ENCODE measurements at places on chromosomes 3 and 15. TPM values are rescaled to one million over a fixed set of nuclear protein-coding genes. Genes with fewer than 3 reads are reported as not detected.
A peak's percentile ranks its signal among the peaks of the same experiment; 100 is the strongest.

- no peaks in the 10 kb centered on the region for H3K4me1 ChIP-seq
- H3K27me3 ChIP-seq, result no peaks in the 10 kb centered on the region
- H3K36me3 ChIP-seq, result peaks cover 16% of the 10 kb centered on the region
- DNase-seq, result no peak
Measured at GRCh38 chr3:170128259-170128976, 53.1 kb downstream of the PHC3 start.

DNA sequence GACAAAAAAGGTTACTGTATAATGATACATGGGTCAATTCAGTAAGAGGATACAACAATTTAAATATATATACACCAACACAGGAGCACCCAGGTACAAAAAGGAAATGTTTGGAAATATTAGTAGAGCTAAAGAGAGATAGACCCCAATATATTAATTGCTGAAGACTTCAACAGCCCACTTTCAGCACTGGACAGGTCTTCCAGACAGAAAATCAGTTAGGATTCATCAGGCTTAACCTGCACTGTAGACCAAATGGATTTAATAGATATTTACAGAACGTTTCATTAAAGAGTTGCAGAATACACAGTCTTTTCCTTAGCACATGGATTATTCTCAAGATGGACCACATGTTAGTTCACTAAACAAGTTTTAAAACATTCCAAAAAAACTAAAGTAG lies 845.9 kb upstream of the GBE1 start:
- H3K4me3 ChIP-seq, result no peak overlapping the region
- H3K4me1 ChIP-seq, result no peaks in the 10 kb centered on the region
- H3K27me3 ChIP-seq, result no peaks in the 10 kb centered on the region
- no peak for DNase-seq
- H3K27ac ChIP-seq, result no peak overlapping the region

The PLA2G4D gene
- not detected for total RNA-seq

The GABRR3 gene
- not detected for total RNA-seq

DNA sequence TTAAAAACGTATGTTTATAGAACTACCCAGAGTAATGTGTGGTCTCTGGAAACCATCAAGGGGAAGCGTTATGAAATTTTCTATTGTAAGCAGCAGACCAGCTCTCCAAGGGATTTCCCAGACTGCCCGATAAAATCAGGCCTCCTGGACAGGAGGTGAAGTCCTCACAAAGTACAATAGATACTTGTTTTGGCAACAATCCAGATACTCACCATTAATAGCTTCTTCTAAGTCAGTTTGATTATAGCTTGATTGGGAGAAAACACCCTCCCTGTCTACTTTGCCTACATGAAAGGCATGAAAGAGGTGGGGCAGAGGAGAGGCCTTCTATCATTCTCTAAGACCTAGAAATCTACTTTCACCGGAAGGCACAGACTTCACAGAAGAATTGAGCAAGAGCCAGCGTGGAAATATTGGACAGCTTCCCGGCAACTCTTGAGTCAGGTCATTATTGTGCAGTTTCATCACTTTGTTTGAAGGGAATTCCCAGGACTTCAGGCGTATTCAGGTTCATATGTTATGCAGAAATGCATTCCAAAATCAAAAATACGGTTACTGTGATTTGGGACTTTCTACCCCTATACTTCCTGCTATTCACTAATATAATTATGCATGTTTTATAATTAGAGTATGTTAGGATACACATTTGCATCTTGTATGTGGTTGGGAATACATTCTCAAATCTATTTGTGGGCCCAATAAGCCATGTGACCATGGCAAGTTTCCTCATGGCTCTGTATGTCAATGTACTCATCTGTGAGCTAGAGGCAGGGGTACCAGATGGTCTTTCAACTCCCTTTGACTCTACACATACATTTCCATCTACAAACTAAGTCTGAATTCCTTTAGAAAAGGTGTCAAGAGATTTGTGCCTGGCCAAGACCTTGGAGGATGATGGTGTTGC lies 103.5 kb downstream of the CD47 start:
- no peaks in the 10 kb centered on the region for H3K27me3 ChIP-seq
- no peak overlapping the region for H3K4me3 ChIP-seq
- no peak overlapping the region for H3K27ac ChIP-seq
- H3K36me3 ChIP-seq, result no peaks in the 10 kb centered on the region

The ERC2 gene
- total RNA-seq, result 24.8 TPM

DNA sequence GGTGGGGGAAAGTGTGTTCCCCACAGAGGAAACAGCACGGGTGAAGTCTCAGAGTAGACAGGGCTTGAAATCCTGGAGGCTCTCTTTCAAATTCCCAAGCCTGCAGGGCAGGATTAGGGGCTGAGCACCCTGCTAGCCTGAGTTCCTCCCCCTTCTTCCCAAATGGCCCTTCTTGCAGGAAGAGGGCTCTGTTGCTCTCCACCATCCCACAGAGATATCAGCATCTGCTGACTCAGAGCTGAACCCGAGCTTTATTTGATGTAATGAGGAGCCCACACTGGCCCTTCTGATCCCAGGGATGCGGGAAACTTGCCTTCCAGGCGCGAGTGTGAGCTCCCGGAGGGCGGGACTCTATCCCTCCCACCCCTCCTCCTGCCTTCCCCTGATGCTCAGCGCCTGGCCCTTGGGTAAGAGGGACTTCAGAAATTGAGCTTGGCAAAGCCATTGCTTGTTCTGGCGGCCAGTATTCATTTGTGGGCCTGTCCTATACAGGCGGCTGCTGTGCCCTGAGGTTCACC lies 1.4 kb upstream of the STRA6 start:
- H3K27me3 ChIP-seq, result no peaks in the 10 kb centered on the region
- peak; percentile 69 for DNase-seq
- peak overlapping the region; percentile 38 for H3K4me3 ChIP-seq
- H3K4me1 ChIP-seq, result peaks cover 50% of the 10 kb centered on the region

GRCh38 chr15:78232951-78233350 lies 1.4 kb downstream of the ACSBG1 start:
- H3K27ac ChIP-seq, result no peak overlapping the region
- H3K27me3 ChIP-seq, result no peaks in the 10 kb centered on the region
- no peak overlapping the region for H3K4me3 ChIP-seq
- H3K4me1 ChIP-seq, result peaks cover 7% of the 10 kb centered on the region
- no peak for DNase-seq

GRCh38 chr15:68218847-68219798 lies 10.4 kb downstream of the CLN6 start:
- H3K4me3 ChIP-seq, result no peak overlapping the region
- H3K36me3 ChIP-seq, result no peaks in the 10 kb centered on the region
- no peaks in the 10 kb centered on the region for H3K4me1 ChIP-seq
- H3K27me3 ChIP-seq, result no peaks in the 10 kb centered on the region
- no peak overlapping the region for H3K27ac ChIP-seq
- no peak for DNase-seq

The MEX3B gene
- 29.5 TPM for total RNA-seq

DNA sequence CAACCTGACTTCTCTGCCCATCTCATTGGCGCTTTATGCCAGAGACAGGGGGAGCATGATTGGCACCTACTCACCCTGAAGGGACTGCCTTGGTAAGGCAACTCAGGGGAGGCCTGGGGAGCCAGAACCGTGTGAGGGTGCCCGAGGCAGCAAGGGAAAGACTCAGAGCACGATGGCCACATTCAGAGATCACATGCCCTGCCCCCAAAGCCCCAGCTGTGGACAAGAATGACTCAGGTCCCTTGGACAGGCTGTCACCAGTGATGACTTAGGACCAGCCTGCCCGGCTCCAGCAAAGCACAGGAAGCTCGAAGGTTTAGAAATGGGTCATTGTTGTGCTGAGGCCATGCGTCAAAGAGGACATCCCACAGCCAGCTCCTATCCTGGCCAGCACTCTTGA lies 49.1 kb upstream of the LIMD1 start:
- H3K36me3 ChIP-seq, result no peaks in the 10 kb centered on the region
- H3K27me3 ChIP-seq, result no peaks in the 10 kb centered on the region
- no peak overlapping the region for H3K4me3 ChIP-seq
- no peak overlapping the region for H3K27ac ChIP-seq
- DNase-seq, result no peak

- no peaks in the 10 kb centered on the region for H3K27me3 ChIP-seq
- H3K36me3 ChIP-seq, result peaks cover 18% of the 10 kb centered on the region
- DNase-seq, result peak; percentile 15
Measured at GRCh38 chr3:40310705-40311104, 1.2 kb downstream of the EIF1B start.

The LRIG1 gene
- 169 TPM for total RNA-seq

- no peak overlapping the region for H3K4me3 ChIP-seq
- no peaks in the 10 kb centered on the region for H3K27me3 ChIP-seq
- no peak for DNase-seq
- no peak overlapping the region for H3K27ac ChIP-seq
- no peaks in the 10 kb centered on the region for H3K4me1 ChIP-seq
- no peaks in the 10 kb centered on the region for H3K36me3 ChIP-seq
Measured at GRCh38 chr15:62515696-62516395, 350.8 kb upstream of the C2CD4B start.

DNA sequence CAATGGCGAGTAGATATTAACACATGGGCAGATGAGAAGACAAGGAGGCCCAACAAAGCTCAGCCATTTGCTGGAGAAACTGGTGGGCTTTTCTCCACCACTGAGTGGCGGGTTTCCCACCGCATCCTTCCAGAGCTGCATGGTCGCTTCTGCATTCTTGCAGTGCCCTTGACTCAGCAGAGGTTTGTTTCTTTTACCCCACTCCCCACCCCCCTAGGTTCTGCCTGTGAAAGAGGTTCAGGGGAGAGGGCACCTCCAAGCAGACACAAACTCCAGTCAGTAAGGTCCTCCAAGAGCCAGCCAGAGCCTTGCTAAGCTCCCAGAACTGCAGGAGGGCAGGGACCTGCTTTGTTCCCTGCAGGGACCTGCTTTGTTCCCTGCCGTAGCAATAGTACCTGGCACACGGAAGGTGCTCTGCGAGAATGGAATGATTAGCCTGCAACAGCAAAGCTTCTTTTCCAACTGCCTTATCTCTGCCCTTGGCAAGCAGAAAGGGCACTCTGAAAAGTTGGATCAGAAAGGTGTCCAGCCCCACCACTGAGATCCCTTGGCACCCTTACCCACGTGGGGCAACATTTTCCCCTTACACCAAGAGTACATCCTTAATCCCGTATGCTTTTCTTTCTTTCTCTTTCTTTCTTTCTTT lies 1.4 kb downstream of the PAQR5 start:
- no peaks in the 10 kb centered on the region for H3K36me3 ChIP-seq
- peak; percentile 37 for DNase-seq
- peaks cover 12% of the 10 kb centered on the region for H3K4me1 ChIP-seq
- H3K27ac ChIP-seq, result no peak overlapping the region
